NCI-H146 (cell line): ENCODE measurements at places on chromosomes 7 and 10.

GRCh38 chr10:130958981-130959751, 352.4 kb downstream of the TCERG1L start:
- DNase-seq: no peak

DNA sequence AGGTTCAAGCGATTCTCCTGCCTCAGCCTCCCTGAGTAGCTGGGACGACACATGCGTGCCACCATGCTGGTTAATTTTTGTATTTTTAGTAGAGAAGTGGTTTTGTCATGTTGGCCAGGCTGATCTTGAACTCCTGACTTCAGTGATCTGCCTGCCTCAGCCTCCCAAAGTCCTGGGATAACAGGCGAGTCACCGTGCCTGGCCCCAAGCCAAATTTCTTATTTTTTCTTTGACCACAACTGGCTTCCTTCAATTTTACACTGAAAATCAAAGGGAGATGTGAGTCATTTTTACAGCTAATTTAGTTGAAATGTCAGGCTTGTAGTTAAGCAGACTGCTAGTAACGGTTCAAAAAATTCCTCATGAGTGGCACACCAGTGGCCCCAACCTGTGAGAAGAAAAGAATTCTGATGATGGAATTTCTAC, 7.8 kb downstream of the RNF216 start:
- DNase-seq: no peak

DNA sequence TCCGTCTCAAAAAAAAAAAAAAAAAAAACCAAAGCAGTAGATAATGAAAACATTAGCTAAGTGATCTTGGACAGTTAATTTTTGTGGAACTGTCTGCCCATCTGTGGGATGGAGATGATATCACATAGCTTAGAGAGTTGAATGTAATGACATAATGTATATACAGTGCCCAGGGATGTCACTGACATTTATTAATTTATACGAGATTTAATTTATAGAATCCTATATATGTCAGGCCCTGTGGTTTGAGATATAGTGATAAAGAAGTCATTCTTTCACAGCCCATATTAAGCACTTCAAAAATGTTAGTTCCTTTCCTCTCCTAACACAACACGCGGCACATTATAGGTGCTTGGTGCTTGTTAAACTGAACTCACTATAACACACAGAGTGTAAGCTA, 4.0 kb downstream of the ENO4 start:
- no peak for DNase-seq

- DNase-seq: no peak
Observed at GRCh38 chr7:30330134-30331111, 46.0 kb downstream of the ZNRF2 start.

DNA sequence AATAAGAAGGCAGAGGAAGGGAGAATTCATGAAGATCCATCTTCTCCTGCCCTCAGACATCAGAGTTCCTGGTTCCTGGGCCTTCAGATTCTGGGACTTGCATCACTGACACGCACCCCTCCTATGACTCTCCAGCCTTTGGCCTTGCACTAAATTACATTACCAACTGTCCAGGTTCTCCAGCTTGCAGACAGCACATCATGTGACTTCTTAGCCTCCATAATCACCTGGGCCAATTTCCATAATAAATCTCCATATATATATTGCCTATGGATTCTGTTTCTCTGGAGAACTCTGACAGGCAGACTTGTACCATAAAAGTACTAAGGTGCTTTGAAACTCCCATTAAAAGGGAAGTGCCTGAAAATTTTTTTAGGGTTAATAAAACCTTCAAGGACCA, 23.2 kb downstream of the RSU1 start:
- DNase-seq: no peak

DNA sequence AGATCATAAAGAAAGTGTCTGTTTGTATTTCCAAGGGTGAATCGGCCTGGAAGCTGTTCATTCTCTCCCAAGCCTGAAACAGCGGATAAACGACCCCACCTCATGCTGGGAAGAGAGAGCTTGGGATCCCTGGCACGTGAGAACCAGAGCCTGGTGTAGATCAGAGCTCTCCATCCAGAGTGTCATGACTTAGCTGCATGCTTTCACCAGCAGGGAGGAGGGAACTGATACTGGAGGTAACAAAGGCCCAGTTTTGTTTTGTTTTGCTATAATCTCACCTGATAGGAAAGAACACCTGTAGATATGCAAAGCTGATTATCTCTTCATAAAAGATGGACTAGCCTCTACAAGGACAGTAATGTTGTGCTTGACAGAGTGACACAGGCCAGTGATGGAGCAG, 236.6 kb downstream of the POM121L12 start:
- DNase-seq: no peak

DNA sequence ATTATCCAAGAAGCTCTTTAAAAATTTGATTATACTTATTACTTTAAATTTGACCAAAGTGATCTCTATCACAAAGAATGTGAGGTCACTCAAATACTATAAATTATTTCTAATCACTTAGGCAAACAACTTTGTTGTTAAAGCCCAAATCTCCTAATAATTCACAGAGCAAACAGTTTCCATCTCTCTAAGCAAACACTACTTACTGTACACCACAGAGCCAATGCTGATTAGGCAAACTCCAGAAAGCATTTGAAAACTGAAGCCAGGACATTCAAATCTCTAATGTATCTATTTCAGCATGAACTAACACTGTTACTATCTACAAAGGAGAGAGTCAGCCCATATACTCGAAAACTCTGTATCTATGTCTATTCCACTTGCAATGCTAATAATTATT, 107.1 kb downstream of the RNF32 start:
- DNase-seq: peak; percentile 67

DNA sequence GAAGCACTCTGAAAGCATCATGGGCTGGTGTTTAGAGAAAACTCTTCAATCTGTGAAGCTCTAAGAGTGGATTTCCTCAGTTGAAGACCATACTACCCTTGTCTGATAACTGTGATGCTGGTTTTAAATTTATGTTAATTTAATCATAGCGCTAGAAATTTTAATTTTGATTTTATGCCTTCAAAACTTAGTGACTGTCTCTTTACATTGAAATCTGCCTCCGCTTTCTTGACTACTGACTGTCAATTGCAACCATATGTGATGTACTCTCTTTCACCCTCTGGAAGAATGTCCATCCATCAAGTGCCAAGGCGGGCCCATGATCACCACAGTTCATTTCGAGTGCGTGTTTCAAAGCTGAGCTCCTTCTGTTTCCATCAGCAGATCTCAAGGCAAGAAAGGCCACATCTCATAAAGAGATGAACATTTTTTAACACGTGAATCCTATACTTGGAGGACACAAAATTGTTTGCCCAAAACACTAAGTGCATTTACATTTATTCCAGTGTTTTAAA, 147.1 kb downstream of the ITGA8 start:
- DNase-seq: no peak

DNA sequence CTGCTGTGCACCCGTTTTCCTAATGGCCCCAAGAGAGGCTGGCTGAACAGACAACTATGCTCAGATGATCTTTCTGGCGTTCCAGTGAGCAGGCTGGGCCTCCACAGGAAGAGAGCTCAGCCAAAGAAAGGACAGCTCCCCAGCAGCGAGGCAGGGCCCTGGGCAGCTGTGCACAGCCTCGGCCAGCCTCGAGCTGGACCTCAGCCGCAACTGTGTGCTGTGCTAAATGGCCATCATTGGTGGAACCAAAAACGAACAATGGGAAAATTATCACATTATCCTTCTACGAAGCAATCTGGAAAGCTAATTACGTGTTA, 97.5 kb downstream of the CTBP2 start:
- no peak for DNase-seq

- DNase-seq: no peak
Observed at GRCh38 chr10:87935290-87936141, 72.1 kb downstream of the PTEN start.

GRCh38 chr7:36986948-36987724, 262.8 kb upstream of the AOAH start:
- peak; percentile 60 for DNase-seq
